ENCODE measurements at places on chromosomes 1 and 21.

GRCh38 chr1:24939040-24939674, 9.1 kb upstream of the RUNX3 start:
- DNase-seq = no peak

DNA sequence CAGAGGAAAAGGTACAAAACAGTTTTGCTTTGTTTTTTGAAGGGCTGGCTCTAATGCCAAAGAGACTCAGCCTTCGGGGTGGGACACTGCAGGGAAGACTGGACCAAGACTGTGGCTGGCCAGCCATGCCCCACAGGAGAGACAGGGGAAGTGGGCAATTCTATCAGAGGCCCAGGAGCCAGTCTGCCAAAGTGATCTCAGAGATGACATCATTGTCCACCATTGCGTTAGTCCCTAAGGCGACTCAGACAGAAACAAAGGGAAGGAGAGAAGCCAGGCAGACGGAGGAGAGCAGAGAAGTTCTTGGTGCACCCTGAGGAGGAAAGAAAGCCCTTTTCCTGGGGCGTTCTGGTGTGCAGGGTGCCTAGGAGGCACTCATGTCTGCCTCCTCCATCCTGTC, 26.4 kb downstream of the OPTC start:
- DNase-seq = no peak

- DNase-seq = no peak
Observed at GRCh38 chr1:84702143-84702542, 11.9 kb upstream of the SSX2IP start.

GRCh38 chr21:29725025-29725736, 214.6 kb downstream of the GRIK1 start:
- no peak for DNase-seq

DNA sequence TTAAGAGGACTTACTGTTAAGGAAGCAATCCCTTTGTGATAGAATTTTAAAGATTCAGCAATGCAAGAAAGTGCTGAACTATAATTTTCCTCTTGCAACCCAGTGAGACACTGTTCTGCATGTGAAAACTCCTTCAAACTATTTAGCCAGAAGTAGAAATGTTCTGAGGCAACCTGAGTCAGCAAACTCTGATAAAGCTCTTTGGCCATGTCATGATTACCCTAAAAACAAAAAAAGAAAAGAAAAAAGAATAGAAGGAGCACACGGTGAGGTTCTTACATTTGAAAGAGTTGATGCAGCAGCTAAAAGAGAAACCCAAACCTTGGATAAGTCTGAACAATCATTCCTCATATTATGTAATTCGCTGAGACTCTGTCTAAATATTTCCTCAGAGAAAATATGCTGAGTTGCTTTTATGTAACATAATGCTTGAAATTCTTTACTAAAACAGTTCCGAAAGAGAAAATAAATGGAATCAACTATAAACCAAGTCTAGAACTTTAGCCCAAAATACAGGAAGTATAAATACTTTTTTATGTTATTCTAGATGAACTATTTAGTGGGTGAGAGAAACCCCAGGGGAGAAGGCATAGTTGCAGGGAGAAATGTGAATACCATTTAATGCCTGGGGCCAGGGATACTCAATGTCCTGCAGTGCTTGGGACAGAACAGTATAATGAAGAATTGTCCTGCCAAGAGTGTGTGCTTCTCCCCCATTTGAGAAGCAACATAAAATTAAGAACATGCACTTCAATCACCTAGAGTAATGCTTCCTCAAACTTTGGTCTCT, 60.0 kb downstream of the INTS7 start:
- DNase-seq = no peak

Measured in Calu3 (cell line).